ENCODE measurements at places on chromosomes 5 and 9.

DNA sequence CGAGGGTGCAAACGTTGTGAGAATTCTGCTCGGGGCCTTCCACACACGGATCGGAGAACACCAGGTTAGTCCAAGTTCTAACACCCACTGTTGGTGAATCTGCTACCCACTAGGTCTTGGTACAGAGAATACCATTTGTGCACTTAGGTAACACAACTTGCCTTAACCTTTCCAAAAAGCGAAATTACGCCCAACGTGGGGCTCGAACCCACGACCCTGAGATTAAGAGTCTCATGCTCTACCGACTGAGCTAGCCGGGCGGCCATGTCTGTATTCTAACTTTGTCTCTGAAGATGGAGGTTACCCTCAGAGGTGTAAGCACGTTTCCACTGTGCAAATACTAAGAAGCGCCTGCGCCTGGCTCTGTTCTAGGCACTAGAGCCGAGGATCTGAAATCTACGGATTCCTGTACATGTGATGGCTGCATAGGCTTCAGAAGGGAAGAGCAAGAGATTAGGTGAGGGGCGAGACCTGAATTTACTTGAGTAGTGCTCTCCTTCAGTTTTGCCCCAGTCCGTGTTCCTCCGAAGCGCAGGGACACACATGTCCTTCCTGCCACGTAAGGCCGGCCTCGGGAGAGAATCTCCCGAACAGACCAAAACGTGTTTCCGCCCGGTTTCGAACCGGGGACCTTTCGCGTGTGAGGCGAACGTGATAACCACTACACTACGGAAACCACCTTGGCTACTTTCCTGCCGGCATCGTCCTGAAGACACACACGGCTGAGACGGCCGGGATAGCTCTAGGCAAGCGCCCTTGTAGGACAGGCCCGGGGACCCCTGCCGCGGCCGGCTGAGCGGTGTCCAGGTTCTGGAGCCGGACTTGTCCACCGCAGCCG is 1.1 kb upstream of the TRIM41 start:
- DNase-seq: peak; percentile 99

DNA sequence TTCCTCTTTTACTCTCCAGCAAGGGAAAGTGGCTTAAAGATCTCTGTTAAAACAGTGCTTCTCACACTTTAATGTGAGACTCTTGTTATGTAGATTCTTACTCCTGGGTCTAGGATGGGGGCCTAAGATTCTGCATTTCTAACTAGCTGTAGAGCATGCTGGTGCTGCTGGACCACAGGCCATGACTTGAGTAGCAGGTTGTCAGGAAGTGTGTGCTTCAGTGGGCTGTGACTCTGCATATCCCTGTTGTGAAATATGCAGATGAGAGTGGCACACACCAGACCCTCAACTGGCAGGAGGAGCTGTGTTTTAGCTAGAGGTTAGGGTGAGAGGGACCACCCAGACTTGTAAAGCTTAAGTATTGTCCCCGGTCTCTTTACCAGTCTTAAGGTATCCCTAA is 191.1 kb upstream of the DMRT1 start:
- peak; percentile 32 for DNase-seq

DNA sequence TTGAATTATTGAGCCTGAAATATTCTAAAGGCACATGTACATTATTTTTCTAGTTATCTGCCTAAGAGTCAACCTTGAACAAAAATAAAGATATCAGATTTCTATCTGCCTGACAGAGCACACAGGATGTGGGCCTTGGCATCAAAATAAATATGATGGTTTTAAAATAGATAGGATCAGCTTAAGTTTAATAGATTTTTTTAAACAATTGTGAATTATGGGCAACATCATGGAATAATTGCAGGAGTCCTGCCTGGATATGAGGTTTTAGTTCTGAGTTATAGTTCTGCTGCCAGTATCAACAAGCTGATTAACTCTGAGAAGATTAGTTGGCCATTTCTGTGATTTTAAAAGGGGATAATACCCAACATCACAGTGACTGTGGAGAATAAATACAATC is 107.0 kb upstream of the PCA3 start:
- DNase-seq: no peak

DNA sequence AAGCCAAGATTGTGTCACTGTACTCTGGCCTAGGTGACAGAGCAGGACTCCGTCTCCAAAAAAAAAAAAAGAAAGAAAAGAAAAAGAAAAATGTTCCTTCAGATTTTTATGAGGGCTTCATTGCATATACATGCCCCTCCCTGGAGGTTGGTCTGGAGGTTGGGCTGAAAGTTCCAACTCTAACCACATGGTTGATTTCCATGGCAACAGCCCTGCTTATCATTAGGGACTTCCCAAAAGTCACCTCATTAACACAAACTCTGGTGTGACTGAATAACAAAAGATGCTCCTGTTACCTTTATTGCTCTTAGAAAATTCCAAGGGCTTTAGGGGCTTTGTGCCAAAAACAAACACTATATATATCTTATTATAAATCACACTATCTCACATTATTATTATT is 113.8 kb downstream of the TMC1 start:
- DNase-seq: peak; percentile 14

DNA sequence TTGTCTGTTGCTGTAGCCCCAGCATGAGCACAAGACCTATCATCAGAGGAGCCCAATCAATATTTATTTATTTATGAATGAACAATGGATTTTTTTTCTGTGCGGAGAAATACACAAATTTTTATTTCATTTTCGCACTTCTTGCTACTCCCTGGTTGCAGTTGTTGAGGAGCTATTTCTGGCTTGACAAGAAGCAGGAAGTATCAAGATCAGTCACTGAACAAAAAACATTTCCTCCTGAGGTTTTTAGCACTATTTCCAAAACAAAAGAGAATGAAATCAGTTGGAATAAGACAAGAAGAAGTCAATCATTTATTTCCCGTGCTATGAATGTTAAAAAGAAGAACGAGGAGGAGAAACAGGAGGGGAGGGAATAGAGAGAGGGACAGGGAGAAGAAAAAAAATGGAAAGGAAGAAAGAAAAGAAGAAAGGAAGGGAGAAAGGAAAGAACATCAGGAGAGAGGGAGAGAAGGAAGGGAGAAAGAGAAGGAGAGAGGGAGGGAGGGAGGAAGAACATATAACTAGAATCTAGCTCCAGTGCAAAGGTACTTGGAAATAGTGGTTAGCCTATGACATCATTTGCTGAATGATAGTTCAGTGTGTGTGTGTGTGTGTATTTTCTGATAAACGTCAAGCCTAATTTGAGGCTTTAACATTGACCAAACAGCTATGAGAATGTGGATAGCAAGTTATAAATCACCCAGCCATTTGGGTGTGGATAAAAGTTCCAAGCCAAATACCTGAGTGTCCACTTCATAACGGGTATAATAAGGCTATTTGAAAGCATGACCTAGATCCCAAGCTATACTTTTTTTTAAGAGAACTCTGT is 586.0 kb downstream of the EBF1 start:
- no peak for DNase-seq

DNA sequence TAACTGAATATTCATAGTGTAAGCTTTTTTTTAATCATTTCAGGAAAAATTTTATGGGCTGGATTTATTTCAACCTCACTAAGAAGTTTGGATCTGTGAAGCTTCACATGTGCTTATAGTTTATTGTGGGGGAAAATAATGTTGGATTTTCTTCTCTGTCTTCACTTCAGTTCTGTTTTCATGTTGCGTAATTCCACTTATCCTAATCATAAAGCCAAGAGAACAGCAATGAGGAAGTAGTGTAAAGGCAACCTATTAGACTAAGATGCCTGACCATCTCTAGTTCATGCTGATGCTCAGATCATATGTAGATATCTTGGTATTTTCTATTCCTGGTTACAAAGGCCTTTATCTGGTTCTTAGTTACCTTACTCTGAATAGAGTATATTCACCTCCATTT is 50.0 kb downstream of the CD180 start:
- DNase-seq: no peak

GRCh38 chr9:111287127-111287526 is 42.9 kb downstream of the OR2K2 start:
- DNase-seq: no peak

- no peak for DNase-seq
Observed at GRCh38 chr5:100464418-100464817, 70.8 kb upstream of the FAM174A start.

GRCh38 chr9:132937463-132937901 is 6.9 kb downstream of the TSC1 start:
- DNase-seq: no peak

DNA sequence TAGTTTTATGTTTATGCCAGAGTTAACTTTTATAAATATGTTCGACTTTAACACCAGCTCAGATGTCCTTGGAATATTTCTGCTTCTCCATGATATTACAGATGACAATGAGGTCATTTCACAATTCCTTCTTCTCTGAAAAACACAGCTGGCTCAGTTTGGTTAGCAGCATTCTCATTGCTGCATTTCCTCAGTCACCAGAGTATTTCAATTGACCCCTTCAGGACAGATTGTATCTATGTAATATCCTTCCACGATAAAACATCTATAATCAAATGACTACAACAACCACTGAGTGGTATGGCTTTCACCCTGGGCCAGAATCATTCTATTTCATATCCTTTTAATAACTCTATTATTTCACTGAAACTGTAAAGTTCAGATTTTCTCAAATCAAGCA is 148.7 kb downstream of the OXCT1 start:
- DNase-seq: no peak

DNA sequence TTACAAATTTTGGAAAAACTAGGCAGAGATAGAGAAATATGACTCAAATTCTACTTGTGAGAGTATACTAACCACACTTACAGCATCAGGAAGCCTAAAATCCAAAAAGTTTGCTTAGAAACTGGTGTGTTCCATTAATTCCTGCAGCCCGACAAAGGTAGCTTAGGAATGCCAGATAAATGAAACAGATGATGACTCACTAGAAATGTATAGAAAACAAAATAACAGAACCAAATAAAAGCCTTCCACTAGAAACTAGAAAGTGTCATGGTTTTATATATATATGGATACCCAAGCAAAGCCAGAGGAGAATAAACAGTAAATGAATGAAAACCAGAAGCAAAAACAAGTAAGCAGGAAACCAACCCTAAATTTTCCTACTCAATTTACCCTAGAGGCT is 272.2 kb upstream of the PRDM9 start:
- no peak for DNase-seq
